ENCODE measurements at places on chromosomes 4 and X.

DNA sequence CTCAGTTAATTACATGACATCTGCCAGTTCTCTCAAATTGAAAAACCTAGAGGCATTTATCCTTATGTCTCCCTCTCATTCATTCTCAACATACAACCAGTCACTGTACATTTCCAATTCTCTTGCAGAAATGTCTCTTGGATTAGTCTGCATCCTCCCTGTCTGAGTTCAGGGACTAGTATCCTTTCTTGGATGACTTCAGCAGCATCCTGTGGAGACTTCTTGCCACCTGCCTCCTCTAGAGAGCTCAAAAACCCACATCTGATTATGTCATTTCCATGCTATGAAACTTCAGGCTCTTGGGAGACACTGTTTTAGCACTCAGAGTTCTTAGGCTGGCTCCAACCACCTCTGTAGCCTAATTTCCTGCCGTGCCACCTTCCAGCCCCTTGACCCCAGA is 515.1 kb upstream of the DIPK2B start:
- no peak for DNase-seq

DNA sequence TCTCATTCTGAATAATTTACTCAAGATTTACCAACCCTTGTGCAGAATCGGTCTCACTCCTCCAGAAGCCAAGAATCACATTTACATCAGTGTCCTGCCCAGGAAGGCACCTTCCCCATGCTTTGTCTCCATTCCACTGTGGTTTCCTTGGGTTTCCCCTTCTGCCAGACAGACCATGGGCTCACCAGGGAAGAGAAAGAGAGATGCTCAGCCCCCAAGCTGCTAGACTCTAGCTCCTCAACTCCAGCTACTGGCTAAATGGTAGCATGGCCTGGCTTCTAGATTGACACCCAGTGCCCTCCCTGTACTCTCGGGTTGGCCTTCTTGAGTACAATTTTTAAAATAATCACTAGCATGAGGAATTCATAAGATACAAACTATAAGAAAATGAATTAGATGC is 12.9 kb downstream of the TLR10 start:
- no peak for DNase-seq

DNA sequence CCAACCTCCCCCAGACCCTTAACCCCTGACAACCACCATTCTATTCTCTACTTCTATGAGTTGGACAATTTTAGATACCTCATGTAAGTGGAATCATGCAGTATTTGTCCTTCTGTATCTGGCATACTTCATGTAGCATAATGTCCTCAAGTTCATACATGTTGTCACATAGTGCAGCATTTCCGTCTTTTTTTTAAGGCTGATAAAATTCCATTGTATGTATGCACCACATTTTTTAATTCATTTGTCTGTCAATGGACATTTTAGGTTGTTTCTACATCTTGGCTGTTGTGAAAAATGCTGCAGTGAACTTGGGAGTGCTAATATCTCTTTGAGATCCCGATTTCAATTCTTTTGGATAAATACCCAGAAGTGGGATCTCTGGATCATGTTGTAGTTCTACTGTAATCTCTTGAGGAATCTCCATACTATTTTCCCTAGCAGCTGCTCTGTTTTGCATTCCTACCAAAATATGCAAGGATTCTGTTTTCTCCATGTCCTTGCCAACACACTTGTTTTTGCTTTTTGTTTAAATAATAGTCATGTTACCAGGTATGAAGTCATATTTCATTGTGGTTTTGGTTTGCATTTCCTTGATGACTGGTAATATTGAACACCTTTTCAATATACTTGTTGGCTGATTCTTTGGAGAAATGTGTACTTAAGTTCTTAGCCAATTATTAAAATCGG is 48.8 kb upstream of the ADAD1 start:
- DNase-seq: no peak

- no peak for DNase-seq
Measured at GRCh38 chr4:188002323-188002722, 6.8 kb downstream of the ZFP42 start.

- no peak for DNase-seq
Measured at GRCh38 chr4:40164459-40164858, 32.4 kb upstream of the RHOH start.

DNA sequence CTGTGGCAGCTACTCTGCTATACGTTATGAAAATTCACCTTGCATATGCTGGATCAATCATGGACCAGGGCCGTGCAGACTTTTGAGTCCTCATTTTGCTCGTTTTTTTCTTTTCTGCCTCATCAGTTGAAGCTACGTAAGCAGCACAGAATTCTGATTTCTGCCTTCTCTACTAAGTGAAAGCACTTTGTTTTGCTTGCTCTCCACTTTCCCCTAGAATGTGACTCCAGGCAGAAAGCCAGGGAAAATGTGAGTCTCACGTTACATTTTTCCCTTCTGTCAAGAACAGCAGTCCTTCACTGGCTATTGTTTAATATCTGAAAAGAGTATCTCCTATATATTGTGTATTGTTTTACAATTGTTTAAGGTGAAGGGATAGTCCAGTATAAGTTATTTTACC is 1840.1 kb downstream of the PCDH7 start:
- DNase-seq: no peak

DNA sequence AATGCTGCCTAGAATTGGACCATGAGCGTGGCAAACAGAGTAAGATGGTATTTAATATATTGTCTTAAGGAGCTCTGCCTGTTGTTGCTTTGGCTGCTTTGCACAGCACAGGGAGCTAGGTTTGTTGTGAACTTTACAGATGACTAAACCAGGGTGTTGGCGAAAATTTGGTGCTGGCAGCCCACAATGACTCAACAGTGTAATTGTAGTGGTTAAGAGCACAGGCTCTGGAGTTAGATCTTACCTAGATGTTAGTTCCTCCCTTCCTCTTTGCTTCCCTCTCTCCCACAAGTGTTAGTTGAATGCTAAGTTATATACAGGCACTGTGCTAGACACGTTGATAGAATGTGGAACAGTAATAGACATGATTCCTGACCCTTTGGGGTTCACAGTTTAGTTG is 128.9 kb upstream of the TRPC5 start:
- DNase-seq: no peak

GRCh38 chr4:80134936-80135701 is 62.1 kb upstream of the ANTXR2 start:
- no peak for DNase-seq

DNA sequence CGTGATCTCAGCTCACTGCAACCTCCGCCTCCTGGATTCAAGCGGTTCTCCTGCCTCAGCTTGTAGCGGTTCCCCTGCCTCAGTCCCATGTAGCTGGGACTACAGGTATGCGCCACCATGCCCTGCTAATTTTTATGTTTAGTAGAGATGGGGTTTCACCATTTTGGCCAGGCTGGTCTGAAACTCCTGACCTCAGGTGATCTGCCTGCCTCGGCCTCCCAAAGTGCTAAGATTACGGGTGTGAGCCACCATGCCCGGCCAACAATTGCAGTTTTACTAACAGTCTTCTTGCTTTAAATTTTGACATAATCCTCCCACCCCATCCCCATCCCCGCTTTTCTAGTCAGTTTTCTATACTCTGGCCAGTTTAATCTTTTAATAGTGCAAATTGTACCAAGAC is 112.0 kb downstream of the CFAP299 start:
- DNase-seq: no peak

DNA sequence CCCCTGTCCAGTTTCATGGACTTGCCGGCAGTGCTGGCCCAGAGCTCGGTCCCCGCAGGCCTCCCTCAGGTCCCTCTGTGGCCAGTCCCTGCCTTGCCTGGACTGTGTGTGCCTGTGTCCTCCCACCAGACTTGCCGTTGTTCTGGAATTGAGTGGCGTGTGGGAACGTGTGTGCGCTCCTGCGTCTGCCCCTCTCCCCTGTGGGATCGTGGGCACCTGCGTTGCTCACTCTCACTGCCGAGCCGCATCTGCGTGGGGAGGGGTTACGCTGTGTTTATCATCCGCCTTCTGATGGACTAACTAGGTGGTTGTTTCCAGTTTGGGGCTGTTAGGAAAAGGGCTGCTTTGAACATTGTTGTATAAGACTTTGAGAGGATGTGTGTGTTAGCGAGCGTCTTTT is 21.2 kb downstream of the PCGF3 start:
- DNase-seq: no peak
